Psoas muscle (tissue), 8 donors: ENCODE measurements at places on chromosomes 7 and 10. TPM values are rescaled to one million over a fixed set of nuclear protein-coding genes. Genes with fewer than 3 reads are reported as not detected.

- DNase-seq: no peak
Observed at GRCh38 chr10:106992055-106992454, 172.5 kb downstream of the SORCS1 start.

GRCh38 chr10:133160826-133161471 lies 930 bp downstream of the KNDC1 start:
- DNase-seq: no peak

GRCh38 chr7:123271231-123271630 lies 71.5 kb upstream of the SLC13A1 start:
- DNase-seq: no peak

TMEM130 gene
- not detected for polyA plus RNA-seq

GPR158 gene
- polyA plus RNA-seq: 0.01 TPM

NRCAM gene
- polyA plus RNA-seq: 0.06 TPM

KLHL7 gene
- polyA plus RNA-seq: 18.0 TPM
